Breast epithelium (tissue), 4 donors: ENCODE measurements at places on chromosomes 11 and 22.

- no peak for DNase-seq
These were observed 1776.0 kb downstream of the LRRC4C start for GRCh38 chr11:39683288-39683950.

GRCh38 chr11:19442554-19442910 lies 201.8 kb upstream of the E2F8 start:
- no peak for DNase-seq

- DNase-seq, result no peak
These were observed 237.9 kb downstream of the BRD1 start for GRCh38 chr22:49589811-49590210.

GRCh38 chr11:93784935-93785360 lies 866 bp downstream of the MED17 start:
- no peak for DNase-seq

GRCh38 chr11:109957601-109958000 lies 135.6 kb upstream of the ZC3H12C start:
- no peak for DNase-seq

- no peak for DNase-seq
These were observed 19.2 kb upstream of the FNBP4 start for GRCh38 chr11:47786373-47786772.

- DNase-seq, result no peak
These were observed 6.3 kb downstream of the HRAS start for GRCh38 chr11:528815-529727.

- DNase-seq, result no peak
These were observed 5.5 kb downstream of the KIAA0930 start for GRCh38 chr22:45235101-45235777.

DNA sequence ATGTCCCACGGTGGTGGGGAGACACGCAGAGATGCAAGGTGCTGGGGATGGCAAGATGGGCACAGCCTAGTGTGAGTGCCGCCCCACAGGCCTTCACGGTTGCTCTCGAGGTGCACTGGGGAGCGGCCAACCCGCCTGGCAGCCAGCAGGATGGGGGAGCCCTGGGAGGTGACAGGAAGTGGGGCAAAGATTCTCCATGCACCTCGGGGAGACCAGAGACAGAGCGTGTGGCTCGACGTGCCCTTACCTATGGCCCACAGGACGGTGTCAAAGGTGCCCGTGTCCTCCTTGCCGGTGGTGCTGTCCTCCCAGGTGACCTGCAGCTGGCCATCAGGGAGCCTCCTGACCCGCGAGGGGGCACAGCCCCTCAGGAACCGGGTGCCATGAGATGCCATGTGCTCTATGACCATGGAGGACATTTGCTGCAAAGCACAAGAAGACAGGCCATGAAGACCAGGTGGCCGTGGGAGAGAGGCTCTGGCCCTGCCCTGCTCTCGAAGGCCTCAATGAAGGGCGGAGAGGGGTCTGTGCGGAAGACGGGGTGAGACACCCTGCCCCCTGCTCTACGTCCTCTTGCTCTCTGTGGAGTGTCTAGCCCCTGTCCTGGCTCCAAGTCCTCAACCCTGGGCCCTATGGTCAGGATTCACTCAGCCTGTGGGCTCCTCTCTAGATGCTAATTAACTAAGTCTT lies 40.6 kb upstream of the GNB1L start:
- DNase-seq, result no peak

GRCh38 chr11:15935373-15935772 lies 421.0 kb downstream of the SOX6 start:
- DNase-seq, result no peak

GRCh38 chr11:108825381-108825780 lies 160.5 kb downstream of the DDX10 start:
- no peak for DNase-seq

DNA sequence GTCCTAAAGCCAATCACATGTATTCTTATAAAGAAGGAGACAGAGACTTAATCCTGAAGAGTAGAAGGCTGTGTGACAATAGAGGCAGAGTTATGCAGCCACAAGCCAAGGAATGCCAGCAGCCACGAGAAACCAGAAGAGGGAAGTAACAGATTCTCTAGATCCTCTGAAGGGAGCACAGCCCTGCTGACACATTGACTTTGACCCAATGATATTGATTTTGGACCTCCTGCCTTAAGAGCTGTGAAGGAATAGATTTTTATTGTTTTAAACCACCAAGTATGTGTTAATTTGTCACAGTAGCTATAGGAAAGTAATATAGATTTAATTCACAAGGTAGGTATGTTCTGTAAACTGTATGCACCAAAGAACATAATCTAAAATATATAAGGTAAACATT lies 103.6 kb downstream of the TTC17 start:
- DNase-seq, result no peak
